ENCODE measurements at places on chromosomes 1 and 21.

DNA sequence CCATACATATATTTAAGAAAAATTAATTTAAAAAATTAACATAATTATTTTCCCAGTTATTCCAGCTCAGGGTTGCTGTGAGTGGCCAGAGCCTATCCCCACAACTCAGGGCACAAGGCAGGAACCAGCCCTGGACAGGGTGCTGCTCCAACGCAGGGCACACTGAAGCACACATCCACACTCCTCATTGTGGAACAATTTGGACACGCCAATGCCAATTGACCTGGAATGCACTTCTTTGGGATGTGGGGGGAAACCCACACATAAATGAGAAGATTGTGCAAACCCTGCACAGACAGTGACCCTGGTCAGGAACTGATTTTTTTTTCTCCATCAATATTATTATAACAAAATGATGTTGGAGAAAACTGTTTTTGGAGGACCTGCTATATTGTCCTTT is 23.4 kb downstream of the SAMSN1 start:
- no peak for DNase-seq

GRCh38 chr1:75625795-75626194 is 14.9 kb upstream of the SLC44A5 start:
- DNase-seq, result no peak

DNA sequence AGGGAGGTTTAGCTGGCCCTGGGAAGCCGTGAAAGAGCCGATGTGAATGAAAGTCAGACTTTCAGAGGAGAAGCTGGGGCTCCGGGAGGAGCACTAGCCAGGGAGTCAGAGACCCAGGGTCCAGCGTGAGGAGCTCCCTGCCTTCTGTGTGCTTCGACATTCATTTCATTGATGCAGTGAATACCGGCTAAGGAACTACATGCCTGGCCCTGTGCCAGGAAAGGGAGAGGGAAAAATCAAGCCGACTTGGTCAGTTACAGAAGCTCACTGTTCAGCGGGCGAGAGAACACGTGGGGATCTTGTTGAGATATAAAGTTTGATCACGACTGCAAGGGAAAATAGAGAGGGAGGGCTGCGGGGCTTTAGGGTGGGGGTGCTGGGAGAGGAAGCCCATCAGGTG is 76.7 kb upstream of the RUNX3 start:
- DNase-seq, result no peak

DNA sequence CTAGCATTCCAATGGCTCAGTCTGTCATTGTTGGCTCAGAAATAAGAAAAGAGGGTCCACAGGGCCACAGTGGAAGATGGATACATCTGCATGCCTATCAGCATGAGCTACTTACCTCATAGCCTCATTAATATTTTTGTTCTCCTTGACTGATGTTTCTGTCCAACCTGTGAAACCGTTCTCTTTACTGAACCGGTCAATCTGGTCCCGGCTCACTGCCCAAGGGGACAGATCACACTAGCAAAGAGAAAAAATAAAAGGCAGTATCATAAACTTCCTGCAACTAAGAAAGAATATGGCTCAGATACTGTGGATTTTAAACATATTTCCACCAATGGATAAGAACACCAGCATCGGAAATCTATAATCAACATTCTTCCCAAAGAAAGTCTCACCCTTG is 4.7 kb downstream of the RAB29 start:
- DNase-seq, result no peak

DNA sequence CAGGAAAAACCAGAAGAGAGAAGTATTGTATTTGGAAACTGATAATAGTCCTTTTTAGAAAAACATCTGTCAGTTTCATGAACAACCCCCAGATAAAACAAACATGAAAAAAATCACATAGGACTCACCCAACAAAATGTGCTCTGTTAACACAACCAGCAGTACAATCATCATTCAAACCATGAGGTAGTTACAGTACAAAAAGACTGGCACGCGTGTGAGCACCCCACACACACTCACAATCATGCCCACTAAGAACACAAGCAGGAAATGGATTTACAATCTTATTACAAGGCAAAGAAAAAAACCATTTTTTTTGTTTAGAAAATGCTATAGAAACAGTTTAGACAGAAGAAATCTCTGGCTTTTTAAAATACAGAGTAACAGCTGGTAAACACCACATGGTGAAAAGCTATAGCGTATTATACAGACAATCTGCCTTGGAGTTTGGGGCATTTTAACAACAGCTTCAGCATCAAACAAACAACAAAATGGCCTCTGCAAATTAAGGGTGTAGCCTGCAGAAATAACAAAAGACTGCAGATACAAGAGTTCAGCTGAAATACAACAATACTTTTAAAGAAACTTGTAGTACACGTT is 180.0 kb downstream of the CDC7 start:
- no peak for DNase-seq

- DNase-seq, result no peak
Measured at GRCh38 chr1:147748676-147749350, 11.6 kb downstream of the GJA5 start.

DNA sequence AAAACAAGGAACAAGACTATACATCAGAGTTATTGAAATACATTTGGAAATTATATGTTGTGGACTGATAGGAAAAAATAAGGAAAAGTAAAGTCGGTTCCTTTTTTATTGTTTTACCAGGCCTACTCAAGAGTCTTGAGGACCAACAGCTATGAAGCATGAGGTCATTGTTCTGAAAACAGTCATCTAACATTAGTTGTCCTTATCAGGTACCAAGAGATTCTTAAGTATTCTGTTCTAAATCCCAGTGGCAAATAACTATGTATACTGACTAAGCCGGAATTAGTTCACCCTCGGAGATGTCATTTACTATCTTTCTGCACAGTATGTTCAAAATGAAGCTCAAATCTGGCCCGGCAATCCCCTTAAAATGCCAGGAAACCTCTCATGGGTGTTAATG is 585 bp downstream of the ADGRL4 start:
- no peak for DNase-seq

DNA sequence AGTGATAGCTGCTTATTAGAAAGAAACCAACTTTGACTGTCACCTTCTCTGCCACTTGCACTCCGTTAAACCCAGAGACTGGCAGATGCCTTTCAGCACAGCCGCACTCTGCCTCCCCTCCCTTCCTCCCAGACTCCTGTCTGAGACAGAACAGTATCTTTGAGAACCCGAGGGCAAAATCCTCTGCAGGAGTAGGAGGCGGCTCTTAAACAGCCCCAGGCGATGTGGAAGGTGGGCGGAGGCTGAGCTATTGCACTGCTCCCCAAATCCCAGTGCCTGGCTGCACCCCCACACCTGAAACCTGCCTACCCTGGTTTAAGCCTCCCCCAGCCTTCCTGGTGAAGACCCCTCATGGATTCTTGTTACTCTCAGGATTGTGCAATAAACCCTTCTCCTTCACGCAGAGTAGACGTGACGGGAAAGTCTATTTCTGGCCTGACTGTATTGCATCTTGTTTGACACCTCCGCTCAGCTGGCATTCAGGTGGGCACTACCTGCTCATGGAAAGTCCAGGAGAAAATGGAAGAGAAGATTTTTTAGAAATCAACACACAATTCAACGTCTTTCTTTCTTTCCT is 34.4 kb upstream of the IGSF21 start:
- no peak for DNase-seq

DNA sequence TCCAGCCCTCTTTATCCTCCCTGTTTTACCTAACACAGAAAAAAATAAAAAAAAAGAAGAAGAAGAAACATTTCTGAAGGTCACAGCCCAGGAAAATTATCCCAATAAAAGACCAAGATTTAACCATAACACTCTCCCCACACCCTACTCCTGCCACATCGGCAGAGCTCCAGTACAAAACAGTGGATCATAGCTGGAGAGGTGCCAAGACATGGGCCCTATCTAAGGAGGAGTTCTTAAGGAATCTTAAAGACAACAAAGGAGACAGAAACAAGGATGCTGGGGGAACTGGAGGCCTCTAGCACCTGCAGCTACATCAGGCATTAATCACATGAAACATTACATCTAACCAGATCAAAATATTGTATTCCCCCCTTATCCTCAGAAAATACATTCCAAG is 432.8 kb downstream of the MATN1 start:
- DNase-seq, result no peak

- peak; percentile 21 for DNase-seq
Measured at GRCh38 chr1:246450611-246451251, 56.3 kb downstream of the SMYD3 start.

DNA sequence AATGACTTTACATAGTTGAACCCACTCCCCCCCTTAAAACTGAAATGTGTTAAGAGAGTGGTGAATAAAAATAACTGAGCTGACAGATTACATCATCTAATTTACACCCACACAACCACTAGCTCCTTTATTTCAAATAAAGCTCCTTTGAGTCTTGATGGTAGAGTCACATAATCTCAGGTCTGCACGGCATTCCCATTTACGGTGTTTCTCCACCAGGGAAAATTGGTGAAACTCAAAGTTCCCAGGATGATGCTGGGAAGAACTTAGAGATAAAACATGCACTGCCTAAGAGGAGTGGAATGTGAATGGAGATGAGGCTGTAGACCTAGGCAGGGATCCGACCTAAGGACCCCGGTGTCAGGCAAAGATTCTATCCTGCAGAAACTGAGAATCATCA is 727.8 kb upstream of the ADAMTS5 start:
- no peak for DNase-seq

DNA sequence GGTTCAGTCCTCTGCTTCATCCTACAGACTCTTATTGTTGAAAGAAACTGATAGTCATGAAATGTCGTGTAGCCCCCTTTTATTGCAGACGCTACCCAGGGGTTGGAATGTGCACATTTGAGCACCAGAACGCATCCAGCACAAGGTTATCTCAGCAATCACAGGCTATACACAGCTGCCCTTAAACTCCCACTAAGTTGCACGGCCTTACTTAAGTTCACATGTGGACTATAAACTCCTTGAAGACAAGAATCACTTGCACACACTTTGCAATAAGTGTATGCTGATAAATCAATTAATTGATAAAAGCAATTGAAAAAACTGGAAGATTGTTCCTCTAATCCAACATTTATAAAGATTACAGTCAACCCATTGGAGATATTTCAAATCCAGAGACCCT is 18.9 kb downstream of the SLC30A10 start:
- DNase-seq, result no peak

DNA sequence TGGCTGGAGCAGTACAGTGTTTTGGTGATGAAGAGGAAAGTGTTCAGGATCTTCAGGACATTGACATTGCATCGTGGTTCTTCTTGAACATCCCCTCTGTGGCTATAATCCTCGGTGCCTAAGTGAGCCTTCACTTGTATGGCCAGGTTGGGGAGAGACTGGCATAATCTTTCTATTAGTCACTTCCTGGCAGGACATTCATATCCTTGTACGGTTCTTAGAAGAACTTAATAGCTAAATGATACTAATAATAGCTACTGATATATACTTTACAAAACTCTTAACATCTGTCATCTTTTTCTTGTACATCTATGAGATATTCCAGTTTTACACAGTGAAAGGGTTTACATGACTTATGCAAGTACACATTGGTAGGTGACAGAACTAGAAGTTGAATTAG is 35.8 kb downstream of the CELF3 start:
- DNase-seq, result peak; percentile 90

DNA sequence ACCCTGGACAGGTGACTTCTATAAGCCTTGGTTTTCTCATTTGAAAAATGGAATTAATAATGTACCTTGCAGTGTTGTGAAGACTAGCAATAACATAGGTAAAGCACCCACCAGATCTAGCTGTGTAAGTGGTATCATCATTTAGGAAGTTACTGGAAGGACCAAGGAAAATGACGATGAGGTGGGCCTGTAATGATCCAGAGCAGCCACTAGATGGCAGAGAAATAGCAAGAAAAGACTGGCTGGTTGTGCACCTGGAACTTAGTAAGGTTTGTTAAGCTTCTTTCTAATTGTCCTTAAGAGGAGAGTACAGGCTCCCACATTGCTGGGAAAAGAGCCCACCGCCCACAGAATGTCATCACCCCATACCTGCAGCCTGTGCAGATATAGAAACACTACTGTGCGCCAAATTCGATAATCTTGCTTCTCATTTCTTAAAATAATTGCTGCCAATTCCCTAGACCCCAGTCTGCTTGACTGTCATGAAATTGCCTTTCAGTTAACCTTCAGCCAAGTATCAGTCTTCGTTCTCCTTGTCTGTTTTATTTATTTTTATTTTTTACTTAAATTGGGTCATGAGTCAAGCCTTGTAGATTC is 37.2 kb downstream of the WNT4 start:
- peak; percentile 57 for DNase-seq

DNA sequence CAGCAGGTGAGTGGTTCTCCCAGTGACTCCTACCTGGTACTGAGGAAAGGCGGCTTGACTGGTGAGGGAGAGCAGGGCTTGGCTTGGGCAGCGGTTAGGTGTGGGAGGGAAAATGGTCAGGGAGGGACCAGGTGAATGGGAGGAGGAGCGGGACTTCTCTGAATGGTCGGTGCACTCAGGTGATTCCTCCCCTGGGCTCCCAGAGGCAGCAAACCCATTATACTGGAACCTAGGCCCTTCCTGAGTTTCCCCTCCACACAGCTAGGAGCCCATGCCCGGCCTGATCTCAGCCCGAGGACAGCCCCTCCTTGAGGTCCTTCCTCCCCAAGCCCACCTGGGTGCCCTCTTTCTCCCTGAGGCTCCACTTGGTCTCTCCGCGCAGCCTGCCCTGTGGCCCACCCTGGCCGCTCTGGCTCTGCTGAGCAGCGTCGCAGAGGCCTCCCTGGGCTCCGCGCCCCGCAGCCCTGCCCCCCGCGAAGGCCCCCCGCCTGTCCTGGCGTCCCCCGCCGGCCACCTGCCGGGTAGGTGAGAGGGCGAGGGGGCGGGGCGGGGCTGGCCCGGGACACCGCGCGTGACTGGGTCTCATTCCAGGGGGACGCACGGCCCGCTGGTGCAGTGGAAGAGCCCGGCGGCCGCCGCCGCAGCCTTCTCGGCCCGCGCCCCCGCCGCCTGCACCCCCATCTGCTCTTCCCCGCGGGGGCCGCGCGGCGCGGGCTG is 2.3 kb downstream of the ARTN start:
- no peak for DNase-seq

DNA sequence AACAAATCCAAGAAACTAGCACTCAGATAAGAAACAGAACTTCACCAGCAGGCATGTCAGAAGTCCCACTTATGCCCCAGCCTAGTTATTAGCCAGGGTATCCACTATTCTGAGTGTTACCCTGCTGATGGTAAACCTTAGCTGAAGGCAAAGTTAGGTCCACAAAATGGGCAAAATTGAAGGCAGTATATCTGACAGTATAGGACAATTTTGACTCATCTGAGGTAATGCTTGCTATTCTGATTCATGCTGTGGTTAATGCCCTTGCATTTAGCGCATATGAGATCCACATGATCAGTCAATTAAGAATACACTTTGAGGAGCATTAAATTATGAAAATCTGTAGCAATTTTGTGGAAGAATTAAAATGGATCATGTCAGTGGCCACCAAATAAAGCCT is 15.1 kb downstream of the IFI44 start:
- DNase-seq, result no peak

Data from HCEC 1CT (cell line).